PC-9 (cell line): ENCODE measurements at places on chromosomes 16 and 17. TPM values are rescaled to one million over a fixed set of nuclear protein-coding genes. Genes with fewer than 3 reads are reported as not detected.

Gene TBC1D3H
- total RNA-seq: not detected in 2 replicates

GRCh38 chr16:29804455-29805231 is 1.7 kb upstream of the MAZ start:
- peak overlapping the region; percentile 68 for H3K27ac ChIP-seq
- DNase-seq: peak; percentile 41
- H3K36me3 ChIP-seq: peaks cover 32% of the 10 kb centered on the region; the same call in 1 of the 2 replicates
- H3K27me3 ChIP-seq: no peaks in the 10 kb centered on the region
- H3K4me1 ChIP-seq: peaks cover 26% of the 10 kb centered on the region

DNA sequence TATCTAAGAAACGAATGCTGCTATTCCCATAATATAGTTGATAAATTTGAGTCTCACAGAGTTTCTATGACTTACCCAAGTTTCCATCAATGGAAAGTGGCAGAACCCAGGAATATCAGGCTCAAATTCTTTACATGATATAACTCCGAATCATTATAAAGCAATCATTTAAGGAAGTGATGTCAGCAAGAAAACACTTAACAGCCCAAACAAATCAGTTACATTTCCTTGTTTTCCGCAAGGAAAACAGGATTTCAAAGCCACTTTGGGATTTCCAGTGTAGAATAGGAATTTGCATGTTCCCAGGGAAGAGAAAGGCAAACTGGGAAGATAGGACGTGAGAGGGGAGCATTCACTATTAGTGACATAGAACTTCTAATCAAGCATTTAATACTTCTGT is 311.4 kb upstream of the GOT2 start:
- no peak overlapping the region for H3K4me3 ChIP-seq
- no peaks in the 10 kb centered on the region for H3K36me3 ChIP-seq
- H3K27ac ChIP-seq: no peak overlapping the region
- H3K4me1 ChIP-seq: no peaks in the 10 kb centered on the region
- H3K27me3 ChIP-seq: 0 out of 2 replicates have a peak, but pooled peaks cover 2% of the 10 kb centered on the region
- no peak for DNase-seq

Gene SEZ6L2
- 46.5 and 64.0 TPM in 2 replicates for total RNA-seq

DNA sequence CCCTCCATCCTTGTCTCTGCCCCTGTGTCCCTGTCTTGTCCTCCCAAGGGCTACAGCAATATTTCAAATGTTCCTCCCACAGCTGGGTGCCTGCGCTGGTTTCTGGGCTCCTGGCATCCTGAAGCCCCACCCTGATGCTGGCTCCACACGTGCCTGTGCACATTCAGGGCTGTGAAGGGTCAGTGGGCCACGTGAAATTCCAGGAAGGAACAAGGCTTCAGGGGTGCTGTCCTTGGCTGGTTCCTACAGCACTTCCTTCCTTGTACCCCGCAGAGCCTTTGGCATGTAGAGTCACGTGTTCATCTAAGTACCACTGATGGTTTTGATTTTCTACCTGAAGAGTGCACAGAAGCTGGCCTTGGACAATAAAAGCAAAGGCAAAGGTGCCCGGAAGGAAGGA is 57.7 kb upstream of the NLK start:
- no peak overlapping the region for H3K4me3 ChIP-seq
- DNase-seq: no peak
- peaks cover 19% of the 10 kb centered on the region for H3K4me1 ChIP-seq

GRCh38 chr17:66330646-66331037 is 28.2 kb downstream of the PRKCA start:
- H3K4me1 ChIP-seq: no peaks in the 10 kb centered on the region
- H3K36me3 ChIP-seq: no peaks in the 10 kb centered on the region
- no peaks in the 10 kb centered on the region for H3K27me3 ChIP-seq
